ENCODE measurements at places on chromosomes 13 and 19.

GRCh38 chr13:78401873-78402707, 201.3 kb downstream of the POU4F1 start:
- no peak for DNase-seq

DNA sequence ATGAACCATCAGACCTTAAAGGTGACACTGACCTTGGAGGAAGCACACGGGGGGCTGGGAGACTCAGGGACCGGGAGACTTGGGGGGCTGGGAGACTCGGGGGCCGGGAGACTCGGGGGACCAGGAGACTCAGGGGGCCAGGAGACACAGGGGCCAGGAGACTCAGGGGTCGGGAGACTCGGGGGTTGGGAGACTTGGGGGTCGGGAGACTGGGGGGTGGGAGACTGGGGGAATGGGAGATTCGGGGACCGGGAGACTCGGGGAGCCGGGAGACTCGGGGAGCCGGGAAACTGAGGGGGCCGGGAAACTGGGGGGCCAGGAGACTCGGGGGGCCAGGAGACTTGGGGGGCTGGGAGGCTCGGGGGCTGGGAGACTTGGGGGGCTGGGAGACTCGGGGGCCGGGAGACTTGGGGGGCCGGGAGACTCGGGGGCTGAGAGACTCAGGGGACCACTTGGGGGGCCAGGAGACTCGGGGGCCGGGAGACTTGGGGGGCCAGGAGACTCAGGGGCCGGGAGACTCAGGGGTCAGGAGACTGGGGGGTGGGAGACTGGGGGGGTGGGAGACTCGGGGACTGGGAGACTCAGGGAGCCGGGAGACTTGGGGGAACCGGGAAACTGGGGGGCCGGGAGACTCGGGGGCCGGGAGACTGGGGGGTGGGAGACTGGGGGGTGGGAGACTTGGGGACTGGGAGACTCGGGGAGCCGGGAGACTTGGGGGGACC, 62.9 kb downstream of the RASA3 start:
- DNase-seq = no peak

GRCh38 chr13:96474181-96474557, 384.3 kb downstream of the HS6ST3 start:
- DNase-seq = peak; percentile 20

- no peak for DNase-seq
These were observed 32.6 kb downstream of the PDE4A start for GRCh38 chr19:10452726-10453618.

DNA sequence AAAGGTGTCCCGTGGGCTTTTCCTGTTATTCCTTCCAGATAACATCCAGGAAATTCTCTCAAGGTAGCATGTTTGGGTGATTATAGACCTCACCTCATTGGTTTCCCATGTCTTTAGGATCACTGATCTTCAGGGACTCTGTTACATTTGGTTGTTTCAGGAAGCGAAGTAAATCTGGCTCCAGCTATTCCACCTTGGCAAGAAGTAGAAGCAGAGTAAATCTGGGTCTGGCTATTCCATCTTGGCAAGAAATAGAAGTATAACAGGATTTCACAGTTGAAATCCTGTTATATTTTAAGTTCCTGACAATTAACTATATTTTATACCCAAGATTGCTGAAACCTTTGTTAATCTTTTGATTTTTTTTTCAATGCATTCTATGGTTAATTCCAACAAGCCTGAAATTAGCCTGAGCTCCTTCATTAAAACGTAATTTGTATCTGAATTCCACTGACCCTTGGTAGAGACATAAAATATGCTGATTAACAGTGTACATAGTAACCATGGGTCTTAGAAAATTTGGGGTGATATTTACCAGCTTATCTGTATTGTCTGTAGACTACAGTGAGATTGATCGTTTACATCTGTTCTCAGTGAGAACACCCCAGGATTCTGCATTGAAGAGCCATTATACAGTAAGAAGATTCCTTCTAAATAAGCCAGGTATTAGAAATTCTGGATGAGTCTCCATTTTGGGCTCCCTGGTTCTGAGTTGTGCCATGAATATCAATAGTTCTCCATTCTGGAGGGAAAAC, 267.6 kb upstream of the SLITRK6 start:
- DNase-seq = no peak

GRCh38 chr19:6730153-6730804, 7.1 kb downstream of the GPR108 start:
- no peak for DNase-seq

DNA sequence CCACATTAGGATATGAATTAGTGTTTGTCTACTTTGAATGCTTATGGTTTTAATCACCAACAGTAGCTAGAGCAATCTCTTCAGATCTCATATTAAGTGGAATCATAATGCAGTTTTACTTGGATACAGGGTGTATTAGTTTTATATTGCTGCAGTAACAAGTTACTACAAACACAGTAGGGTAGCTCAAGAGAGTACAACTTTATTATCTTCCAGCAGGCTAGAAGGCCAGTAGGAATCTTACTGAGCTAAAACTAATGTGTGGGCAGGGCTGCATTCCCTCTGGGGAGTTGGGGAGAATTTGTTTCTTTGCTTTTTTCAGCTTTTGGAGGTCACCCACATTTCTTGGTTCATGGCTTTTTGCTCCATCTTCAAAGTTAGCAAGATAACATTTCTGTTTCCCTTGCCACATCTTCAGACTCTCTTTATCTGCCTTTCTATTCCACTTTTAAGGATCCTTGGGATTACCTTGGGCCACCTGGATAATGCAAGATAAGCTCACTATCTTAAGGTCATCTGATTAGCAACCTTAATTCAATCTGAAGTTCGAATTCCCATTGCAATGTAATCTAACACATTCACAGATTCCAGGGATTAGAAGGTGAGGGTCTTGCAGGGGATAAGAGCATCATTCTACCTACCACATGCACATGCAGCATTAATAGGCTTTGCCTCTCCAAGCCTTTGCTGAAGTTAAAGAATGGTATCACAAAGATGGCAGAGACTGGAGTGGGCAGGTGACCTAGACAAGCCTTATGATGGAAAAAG, 134.1 kb upstream of the SLC10A2 start:
- DNase-seq = no peak

- DNase-seq = peak; percentile 23
These were observed 13.3 kb downstream of the APOC1 start for GRCh38 chr19:44927746-44928145.

All from HCEC 1CT (cell line).